Coronary artery (tissue), 2 donors: ENCODE measurements at places on chromosomes 5 and 9.

- no peak for DNase-seq
These were observed 597.9 kb downstream of the DMRTA1 start for GRCh38 chr9:23044549-23044948.

DNA sequence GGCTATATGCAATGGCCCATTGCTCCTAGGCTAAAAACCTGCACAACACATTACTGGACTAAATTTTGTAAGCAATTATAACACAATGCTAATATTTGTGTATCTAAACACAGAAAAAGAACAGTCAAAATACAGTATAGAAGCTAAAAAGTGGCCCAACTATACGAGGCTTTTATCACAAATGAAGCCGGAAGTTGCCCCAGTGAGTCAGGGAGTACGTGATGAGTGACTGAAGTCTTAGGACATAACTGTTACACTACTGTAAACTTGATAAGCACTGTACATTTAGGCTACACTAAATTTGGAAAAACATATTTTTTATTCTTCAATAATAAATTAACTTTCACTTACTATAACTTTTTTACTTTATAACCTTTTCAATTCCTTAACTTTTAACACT lies 105.2 kb upstream of the PRR16 start:
- no peak for DNase-seq

DNA sequence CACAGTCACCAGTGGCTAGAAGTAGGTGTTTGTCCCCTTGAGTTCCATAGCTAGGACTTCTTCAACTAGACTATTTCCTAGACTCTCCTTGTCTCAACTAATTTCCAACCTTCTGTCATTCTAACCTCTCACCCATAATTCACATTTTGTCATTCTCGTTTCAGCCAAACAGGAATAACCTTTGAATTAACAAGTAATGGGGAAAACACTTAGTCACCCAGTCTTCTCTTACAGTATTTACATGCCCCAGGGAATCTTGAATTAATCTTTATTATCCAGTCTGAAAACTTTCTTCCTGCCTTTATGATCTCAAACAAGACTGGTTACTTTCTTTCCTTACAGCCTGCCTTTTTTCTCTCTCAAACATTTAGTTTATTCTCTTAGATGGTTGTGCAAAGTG lies 63.3 kb upstream of the RUSC2 start:
- DNase-seq, result no peak

DNA sequence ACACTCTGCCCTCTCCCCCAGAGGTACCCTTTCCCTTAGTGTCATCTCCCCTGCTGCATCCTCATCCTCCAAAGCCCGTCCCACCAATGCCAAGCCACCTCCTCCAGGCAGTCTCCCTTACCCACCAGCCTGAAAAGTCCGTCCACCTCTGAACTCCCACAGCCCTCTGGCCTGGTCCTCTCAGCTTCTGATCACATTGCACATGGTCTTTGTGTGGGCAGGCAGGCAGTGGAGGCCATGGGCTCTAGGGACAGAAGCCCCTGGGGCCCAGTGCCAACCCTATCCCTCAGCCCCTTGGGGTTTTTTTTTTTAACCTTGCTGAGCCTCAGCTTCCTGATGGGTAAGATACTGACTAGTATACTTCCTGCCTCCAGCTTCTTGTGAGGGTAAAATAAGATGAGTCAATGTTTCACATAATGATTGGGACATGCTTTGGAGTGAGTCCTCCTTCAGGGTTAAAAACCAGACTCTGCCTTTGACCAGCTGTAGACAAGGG lies 19.4 kb downstream of the CSF1R start:
- no peak for DNase-seq

DNA sequence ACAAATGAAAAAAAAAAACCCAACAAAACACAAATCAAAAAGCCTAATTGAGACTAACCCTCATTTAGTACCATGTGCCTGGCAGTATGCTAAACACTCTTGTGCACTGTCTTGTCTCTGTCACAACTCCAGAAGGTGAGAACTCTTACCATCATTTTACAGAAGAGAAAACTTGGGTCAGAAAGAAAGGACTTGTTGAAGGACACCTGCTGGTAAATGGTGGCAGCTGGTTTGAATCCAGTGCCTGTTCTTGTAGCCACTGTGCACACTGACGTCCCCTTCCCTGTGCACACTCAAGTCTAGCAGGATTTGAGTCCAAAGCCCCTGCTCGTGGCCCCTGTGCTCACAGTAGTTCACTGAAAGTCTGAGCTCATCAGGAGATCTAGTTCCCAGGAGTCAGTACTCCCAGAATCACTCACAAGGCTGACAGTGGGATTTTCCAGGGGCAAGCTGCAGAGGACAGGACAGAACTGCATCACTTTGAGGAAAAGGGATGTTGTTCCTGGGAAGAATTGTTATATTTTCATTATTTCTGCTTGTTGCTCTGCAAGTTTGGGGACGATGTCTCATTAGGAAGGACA lies 43.0 kb upstream of the HSD17B4 start:
- no peak for DNase-seq

GRCh38 chr9:6936103-6936502 lies 178.3 kb downstream of the KDM4C start:
- DNase-seq, result no peak

DNA sequence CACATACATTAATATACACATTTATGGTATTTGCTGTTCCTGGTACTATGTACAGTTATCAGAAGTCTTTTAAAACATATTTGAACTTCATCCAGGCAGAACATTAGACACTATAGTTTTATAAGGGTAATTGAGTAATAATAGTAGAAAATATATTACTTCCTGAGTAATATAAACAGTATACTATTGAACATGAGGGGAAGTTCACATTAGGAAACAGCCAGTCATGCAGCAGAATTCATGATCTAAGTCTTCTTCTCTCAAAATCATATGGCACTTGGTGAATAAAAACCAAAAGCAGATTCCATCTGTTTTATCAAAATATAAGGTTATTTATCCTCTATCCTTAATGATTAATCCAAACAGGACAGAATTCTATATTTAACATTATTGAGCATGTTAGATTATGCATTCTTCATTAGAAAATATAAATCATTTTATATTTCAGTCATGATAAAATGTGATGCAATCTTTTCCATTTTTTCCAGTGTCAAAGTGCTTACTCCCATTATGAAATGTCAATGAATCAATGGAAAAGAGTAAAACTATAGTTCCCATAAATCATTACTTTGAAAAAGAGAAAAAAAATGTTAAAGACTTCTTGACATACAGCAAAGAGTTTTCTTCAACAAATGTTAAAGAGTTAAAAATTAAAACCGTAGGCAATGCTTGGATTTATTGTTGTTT lies 584.3 kb upstream of the TUSC1 start:
- no peak for DNase-seq

GRCh38 chr5:72951671-72952468 lies 4.0 kb upstream of the FCHO2 start:
- no peak for DNase-seq

DNA sequence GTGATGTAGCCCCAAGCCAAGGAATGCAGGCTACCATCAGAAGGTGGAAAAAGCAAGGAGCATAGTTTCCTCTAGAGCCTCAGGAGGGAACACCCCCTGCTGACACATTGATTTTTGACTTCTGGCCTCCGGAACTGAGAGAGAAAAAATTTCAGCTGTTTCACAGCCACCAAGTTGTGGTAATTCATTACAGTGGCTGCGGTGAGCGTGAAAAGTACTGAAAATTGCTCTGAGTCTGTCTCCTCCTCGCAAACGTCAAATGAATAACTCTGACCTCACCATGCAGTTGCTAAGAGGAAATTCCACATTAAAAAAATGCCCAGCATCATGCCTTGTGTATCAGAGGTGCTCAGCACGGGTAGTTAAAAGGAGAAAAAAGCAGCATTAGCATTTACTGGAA lies 277.9 kb upstream of the MSX2 start:
- no peak for DNase-seq

DNA sequence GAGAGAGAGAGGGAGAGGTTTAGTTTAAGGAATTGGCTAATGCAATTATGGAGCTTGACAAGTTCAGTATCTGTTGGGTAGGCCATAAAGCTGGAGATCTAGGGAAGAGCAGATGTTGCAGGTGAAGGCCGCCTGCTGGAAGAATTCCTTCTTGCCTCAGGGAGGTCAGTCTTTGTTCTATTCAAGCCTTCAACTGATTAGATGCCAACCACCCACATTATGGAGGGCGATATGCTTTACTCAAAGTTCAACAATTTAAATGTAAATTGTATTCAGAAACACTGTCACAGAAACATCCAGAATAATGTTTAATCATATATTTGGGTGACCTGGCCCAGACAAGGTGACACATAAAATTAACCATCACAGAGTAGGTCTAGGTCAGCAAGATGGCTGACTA lies 51.7 kb upstream of the SSBP2 start:
- no peak for DNase-seq

GRCh38 chr9:134869554-134870300 lies 10.9 kb upstream of the FCN2 start:
- peak; percentile 62 for DNase-seq

DNA sequence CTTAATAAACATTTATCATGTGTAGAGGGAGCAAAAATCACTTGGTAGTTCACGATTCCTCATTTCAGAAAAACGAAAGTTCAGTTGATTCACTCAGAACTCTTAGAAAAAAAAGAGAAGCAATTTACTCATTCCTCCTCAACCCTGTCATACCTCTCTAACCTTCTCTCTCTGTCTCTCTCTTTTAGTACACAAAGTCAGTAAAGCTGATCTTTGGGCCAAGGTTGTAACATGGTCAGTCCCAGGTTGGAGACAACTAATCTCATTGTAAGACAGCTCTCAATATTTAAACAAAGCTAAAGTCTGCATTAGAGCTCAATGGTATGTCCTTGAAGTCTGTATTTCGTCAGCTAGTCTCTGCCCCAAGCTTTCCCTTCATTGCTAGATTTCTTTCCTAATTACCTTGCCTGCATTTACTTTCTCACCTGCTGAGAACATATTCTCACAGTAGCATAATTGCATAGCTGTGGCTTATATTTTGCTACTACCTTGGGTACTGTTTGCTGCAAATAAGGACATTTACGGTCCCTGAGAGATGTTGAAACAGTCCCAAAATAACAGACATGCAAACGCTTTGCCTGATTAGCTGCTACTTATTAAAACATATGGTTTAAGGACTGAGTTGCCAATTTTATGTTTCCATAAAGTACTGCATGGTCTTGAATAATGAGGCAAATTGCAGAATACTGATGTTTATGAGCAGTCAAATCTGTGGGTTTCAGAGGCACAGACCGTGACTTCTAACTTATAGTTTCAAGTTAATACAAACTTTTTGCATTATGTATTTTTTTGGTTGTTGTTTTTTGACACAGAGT lies 138.3 kb downstream of the GPBP1 start:
- no peak for DNase-seq

- no peak for DNase-seq
These were observed 20.5 kb upstream of the ZFR start for GRCh38 chr5:32465076-32465475.

DNA sequence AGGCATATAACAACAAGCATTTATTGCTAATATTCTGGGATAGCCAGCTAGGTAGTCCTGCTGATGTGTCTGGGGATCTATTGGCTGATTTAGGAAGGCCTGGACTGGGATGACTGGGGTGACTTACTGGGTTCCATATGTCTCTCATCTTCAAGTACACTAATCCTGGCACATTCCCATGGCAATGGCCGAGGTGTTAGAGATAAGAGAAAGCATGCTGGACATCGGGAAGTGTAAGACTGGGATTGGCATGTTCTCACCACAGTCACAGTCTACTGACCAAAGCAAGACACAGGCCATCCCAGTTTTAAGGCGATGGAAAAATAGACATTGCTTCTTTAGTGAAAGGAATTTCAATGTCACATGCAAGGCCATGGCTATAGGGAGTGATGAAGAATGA lies 29.7 kb downstream of the F2R start:
- DNase-seq, result no peak

DNA sequence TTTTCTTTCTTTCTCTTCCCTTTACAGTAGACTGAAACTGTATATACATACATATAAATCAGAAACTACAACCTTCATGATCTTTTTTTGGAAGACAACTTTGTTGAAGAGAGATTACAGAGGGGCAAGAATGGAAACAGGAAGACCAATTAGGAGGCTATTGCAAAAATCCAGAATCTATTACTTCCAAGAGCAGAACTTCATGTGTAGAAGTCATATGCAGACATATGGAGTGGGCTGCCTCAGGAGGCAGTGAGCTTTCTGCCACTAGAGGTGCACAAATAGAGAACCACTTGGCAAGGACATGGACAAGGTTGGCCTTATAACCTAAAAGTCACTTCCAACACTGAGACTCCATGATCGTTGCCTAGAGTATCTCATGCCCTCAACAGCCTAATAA lies 157.8 kb upstream of the NR4A3 start:
- DNase-seq, result no peak

DNA sequence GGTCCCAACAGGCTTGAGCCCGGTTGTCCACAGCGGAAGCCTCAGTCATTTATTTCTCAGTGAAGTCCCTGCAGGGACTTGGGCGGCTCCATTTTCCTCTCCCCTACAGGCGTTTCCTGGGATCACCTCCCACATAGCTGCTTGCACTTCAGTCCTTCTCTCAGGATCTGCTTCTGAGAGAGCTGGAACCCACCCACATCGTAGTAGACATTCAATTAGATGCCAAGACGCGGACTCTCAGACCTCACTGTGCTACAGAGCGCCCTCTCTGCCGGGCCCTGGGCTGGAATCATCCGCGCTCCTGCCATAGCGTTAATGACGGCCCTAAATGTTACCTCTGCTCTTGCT lies 54.0 kb upstream of the ROR2 start:
- no peak for DNase-seq

DNA sequence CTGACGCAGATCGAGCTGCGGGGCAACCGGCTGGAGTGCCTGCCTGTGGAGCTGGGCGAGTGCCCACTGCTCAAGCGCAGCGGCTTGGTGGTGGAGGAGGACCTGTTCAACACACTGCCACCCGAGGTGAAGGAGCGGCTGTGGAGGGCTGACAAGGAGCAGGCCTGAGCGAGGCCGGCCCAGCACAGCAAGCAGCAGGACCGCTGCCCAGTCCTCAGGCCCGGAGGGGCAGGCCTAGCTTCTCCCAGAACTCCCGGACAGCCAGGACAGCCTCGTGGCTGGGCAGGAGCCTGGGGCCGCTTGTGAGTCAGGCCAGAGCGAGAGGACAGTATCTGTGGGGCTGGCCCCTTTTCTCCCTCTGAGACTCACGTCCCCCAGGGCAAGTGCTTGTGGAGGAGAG lies 4.6 kb upstream of the PHYHD1 start:
- DNase-seq, result no peak

DNA sequence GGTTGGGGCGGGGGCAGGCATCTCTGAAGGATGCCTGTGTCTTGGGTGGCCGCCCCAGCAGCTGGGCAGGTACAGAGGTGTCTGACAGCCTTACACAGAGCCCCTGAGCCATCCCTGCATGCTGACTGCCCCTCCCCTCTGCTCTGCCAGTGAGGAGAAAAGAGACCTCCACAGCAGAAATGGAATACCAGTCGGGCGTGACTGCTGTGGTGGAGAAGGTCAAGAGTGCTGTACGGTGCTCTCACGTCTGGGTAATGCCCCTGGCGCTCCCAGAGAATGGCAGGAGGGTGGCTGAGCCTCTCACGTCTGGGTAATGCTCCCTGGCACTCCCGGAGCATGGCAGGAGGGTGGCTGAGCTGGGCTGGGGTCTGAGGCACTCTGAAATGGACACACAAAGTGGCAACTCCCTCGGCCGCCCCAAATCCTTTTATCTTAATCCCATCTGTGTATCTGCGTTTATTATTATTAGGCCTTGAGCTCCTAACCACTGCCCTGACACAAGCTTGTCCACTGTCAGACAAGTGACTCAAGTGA lies 2.5 kb upstream of the RABL6 start:
- no peak for DNase-seq

- no peak for DNase-seq
These were observed 620.2 kb downstream of the ACTL7B start for GRCh38 chr9:108235609-108236008.

- DNase-seq, result no peak
These were observed 5.3 kb downstream of the INVS start for GRCh38 chr9:100104314-100104713.

GRCh38 chr5:64792469-64792868 lies 23.7 kb downstream of the CWC27 start:
- DNase-seq, result no peak
